ENCODE measurements at places on chromosomes 4 and X.

- no peak for DNase-seq
These were observed 43.8 kb upstream of the NKX1-1 start for GRCh38 chr4:1449833-1450741.

- DNase-seq = no peak
These were observed 1232.4 kb downstream of the STIM2 start for GRCh38 chr4:28093071-28093470.

DNA sequence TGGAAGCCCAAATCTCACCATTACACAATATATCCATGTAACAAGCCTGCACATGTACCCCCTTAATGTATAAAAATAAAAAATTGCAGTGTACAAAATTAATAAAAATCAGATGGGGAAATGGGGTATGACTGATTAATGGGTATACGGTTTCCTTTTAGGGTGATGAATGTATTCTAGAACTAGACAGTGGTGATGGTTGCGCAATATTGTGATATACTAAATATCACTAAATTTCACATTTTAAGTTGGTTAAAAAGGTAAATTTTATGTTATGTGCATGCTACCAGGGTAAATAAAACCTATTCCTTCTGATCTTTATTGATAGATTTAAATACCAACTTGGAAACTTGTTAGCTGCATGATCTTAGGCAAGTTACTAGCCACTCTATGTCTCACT is 129.4 kb downstream of the SPANXA1 start:
- no peak for DNase-seq

DNA sequence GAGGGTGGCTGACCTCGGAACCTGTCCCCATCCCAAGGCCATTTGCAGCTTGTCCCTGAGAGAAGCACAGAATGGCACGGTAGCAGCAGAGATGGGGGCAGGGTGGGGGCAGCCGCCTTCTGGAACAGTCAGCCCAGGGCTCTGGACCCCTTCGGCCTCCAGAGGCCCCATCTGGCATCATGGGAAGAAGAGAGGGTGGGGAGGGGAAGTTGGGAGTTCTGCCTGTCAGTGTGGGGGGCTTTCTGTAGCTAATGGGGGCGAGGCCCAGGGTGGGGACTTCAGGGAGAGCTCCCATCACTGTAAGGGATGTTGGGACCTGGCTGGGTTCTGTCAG is 62.9 kb upstream of the ADRA2C start:
- DNase-seq = no peak

GRCh38 chr4:176238826-176239225 is 30.2 kb downstream of the ASB5 start:
- no peak for DNase-seq

- no peak for DNase-seq
These were observed 27.0 kb downstream of the KDM6A start for GRCh38 chrX:44899946-44900345.

DNA sequence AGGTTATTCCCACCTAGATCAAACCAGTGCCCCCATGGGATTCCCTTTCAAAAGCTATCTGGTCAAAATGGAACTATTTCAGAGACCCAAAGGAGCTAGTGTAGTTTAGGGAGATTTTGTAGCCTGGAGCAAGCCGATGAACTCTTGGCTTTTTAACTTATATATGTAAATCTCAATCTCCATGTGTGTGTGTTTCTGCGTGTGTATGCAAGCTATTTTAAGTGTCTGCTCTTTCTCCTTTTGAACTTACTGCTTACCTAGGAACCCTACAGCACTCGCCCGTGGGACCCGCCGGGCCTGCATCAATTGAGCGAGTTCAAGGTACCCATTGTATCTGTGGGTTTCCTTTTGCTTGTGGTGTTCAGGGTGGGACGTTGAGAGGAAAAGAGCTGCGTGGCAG is 10.4 kb downstream of the CSTF2 start:
- no peak for DNase-seq

Data from fibroblast of skin of left quadriceps (primary cell).